HFFc6 (cell line): ENCODE measurements at places on chromosomes 1 and 21.

DNA sequence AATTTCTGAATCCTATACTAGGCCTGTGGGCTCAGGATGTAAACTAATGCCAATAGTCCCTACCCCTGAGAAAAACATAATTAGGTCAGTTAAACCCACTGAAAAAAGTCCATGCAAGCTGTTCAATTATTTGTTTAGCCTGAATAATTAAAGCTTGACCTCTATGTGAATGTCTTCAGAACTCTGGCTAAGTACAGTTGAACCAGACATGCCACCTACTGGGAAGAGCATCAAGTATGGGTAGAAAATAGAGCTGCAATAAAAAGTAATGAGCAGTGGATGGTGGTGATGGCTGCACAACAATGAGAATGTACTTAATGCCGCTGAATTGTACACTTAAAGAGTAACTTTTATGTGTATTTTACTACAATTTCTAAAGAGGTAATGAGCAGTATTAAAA, 23.6 kb upstream of the SLC19A2 start:
- DNase-seq: no peak

DNA sequence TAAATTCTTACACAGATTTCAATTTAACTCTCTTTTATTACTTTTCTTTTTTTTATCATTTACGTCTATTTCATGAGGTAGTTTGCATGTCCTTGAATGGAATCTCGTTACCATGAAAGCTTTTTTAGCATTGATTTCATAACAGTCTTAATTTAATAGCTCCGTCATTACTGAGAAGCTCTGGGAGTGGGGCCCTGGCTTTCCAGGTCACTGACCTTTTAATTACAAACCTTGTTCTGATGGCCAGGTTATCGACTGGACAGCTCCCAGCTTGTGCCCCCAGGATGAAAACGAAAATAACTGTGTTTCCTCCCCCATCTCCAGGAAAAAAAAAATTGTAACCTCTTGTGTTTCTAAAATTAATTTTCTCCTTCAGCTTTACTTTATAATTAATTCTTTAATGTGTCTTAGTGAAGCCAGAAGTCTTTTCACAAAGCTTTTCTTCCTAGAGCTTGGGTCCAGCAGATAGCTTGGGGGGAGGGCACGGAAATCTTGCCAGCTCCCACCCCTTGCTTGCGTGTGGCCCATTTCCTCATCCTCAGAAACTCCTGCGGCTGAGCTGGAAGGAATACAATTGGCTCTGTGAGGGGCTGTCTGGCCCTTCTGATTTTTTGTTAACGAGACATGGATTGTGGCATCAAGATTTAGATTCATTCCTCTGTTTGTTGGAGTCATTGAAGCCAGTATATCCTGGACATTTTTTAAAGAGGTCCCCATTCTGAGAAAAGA, 65.7 kb downstream of the PEX14 start:
- DNase-seq: no peak

GRCh38 chr1:152623203-152623844, 421 bp upstream of the LCE3A start:
- no peak for DNase-seq

GRCh38 chr1:174301295-174302077, 142.2 kb downstream of the RABGAP1L start:
- no peak for DNase-seq

- DNase-seq: no peak
These were observed 26.6 kb upstream of the RGS13 start for GRCh38 chr1:192609110-192610079.

GRCh38 chr1:32536764-32537163, 2.5 kb upstream of the ZBTB8A start:
- no peak for DNase-seq

DNA sequence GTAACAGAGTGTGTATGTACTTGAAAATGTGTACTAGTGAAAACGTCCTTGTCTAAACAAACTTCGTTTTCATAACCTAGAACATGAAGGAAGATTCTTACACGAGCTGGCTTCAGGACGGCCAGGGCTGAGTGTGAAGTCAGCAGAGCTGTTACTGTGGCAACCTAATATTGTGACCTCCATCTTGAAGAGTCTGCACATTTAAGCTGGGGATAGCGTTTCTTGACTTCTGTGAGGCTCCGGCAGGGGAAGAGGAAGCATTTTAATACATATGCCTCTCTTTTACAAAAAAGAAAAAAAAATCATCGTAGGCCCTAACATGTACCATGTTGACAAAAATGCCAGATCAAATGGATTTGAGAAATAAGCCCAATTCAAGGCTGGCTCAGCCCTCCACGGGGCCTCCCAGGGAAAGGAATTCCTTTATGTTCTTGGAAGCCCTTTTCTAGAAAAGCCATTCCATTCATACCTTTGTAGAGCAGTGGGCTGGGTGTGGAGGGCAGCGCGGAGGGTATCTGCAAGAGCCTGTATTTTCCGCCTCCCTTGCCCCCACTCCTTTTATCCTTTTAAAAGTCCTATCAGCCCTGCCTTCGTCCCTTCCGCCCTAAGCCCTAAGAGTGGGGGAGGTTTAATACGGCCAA, 51.1 kb downstream of the SIM2 start:
- no peak for DNase-seq

- DNase-seq: no peak
These were observed 178.8 kb downstream of the SYT2 start for GRCh38 chr1:202531472-202531811.

DNA sequence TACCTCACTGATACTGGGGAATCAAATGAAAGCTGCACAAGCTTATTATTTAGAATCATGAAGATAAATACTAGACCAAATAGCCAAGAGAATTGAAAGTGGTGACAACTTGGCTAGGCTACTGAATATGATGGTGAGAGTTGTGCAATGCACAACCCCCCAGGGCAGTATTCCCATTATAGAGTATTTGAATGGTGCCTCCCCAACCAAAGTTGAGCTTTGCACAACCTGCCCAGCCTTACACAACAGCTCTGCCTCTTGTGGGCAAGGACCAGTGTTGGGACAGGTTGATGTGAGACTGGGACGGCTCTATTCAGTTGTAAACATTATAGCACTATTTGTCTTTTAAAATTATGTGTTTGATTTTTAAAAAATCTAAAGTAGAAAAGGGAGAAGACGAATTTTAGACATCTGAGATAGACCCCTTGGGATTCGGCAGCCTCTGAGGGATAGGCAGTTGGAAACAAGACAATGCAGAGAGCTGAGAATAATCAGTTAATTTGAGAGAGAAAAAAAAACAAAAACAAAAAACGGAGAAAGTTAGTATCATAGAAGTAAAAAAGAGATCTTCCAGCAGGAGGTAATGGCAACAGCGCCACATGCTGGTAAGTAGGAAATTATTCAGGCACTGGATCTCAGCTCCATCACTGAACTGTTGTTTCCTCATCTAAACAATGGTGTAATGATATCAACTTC, 91.0 kb upstream of the KCNA3 start:
- peak; percentile 49 for DNase-seq

- no peak for DNase-seq
These were observed 91.0 kb downstream of the TEX35 start for GRCh38 chr1:178603926-178604325.

- DNase-seq: no peak
These were observed 16.7 kb downstream of the ALX3 start for GRCh38 chr1:110053552-110054428.

DNA sequence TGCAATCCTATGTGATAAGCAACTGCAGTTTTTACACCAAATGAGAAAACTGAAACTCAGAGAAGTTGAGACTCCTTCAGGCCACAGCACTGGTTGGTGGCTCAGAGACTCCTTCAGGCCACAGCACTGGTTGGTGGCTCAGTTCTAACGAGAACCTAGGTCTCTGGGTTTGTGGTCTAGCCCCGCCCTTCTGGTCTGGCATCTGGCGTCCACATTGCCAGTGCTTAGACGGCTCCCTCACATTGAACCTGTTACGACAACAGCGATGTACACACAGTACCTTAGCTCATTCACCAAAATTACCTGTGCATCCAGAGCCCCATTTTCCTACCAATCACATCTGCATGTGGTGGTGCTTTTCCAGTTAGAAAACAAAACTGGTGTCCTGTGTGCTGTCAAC, 66.1 kb downstream of the NID1 start:
- DNase-seq: no peak

DNA sequence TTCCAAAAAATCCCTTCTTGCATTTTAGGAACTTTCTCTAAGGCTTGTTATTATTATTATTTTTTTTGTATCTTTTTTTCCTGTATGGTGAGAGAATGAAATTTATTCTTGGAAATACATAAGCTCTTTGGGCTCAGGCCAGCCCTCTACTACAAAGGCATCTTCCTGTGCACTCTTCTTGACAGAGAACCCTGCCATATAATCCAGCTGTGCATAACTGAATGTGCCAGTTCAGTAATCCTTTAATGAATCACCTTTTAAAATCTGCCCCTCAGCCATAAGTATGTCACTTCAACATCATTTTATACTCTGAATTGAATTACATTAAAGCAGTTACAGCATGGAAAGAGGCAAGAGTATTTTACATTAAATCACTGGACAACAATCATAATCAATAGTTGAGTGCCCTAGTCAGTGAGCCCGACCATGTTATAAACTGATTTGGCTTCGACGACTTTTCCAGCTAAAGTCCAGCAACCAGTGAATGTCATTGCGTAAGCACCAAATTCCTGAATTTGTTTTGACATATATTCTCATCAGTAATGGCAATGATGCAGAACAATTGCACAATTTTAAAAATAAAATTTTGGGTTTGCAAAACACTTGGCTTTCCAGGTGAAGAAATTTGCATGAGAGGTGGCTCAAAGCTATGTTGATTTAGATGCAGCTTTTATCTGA, 59.2 kb upstream of the KCNK2 start:
- DNase-seq: no peak

GRCh38 chr21:25496825-25497482, 110.3 kb downstream of the MRPL39 start:
- peak; percentile 13 for DNase-seq

- DNase-seq: no peak
These were observed 13.9 kb downstream of the IL6R start for GRCh38 chr1:154418923-154419619.

GRCh38 chr1:1020000-1020404, at the start of gene AGRN:
TSS of gene AGRN (plus strand) at chr1:1020120. CDS start at chr1:1020173, 53 bp downstream.
- no peak for DNase-seq

GRCh38 chr1:147409886-147410285, 131.4 kb upstream of the BCL9 start:
- no peak for DNase-seq

- DNase-seq: no peak
These were observed 4.7 kb upstream of the STK40 start for GRCh38 chr1:36390411-36390810.

DNA sequence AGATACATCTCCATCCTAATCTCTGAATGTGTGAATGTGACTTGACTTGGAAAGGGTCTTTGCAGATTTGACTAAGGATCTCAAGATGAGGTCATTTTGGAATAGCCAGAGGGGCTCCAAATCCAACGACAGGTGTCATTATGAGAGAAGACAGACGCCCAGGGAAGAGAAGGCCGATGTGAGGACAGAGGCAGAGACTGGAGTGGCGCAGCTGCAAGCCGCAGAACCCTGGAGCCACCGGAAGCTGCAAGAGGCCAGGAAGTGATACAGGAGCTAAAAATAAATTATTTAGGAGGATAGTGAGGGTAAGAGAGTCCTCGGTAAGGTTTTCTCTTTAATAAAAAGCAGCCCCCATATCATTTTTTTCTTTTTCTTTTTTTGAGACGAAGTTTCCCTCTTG, 9.7 kb upstream of the AADACL4 start:
- no peak for DNase-seq

DNA sequence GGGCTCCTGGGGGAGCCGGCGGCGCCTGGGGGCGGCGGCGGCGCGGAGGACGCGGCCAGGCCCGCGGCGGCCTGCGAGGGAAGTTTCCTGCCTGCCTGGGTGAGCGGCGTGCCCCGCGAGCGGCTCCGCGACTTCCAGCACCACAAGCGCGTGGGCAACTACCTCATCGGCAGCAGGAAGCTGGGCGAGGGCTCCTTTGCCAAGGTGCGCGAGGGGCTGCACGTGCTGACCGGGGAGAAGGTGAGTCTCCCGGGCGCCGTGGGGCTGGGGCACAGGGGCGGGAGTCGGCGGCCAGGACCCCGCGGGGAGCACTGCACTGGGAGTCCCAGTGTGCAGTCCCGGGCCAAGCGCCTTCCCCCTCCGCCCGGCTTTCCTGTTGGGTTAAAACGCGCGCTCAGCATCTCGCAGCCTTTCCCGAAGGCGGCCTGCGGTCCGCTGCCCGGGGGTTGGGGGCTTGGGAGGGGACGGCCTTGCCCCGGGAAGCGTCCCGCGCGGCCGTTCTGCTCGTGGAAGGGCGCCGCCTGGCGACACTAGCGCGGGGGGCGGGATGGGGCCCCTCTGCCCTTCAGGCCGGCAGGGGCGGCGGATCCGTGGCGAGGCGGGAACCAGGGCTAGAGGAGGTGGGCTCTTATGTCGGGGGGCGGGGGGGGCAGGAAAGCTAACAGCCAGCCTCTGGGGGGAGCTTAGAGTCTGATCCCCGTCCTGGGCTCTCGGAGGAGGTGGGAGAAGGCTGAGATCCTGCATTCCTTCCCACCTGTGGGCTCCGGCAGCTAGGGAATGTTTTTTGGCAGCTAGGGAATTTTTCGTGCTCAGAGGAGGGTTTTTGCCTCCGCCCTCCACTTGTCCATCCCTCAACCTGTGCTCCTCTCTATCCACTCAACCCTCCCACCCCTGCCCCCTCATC, 1.1 kb downstream of the HUNK start:
- no peak for DNase-seq

- DNase-seq: no peak
These were observed 3.9 kb upstream of the PRKCZ start for GRCh38 chr1:2046174-2046917.

DNA sequence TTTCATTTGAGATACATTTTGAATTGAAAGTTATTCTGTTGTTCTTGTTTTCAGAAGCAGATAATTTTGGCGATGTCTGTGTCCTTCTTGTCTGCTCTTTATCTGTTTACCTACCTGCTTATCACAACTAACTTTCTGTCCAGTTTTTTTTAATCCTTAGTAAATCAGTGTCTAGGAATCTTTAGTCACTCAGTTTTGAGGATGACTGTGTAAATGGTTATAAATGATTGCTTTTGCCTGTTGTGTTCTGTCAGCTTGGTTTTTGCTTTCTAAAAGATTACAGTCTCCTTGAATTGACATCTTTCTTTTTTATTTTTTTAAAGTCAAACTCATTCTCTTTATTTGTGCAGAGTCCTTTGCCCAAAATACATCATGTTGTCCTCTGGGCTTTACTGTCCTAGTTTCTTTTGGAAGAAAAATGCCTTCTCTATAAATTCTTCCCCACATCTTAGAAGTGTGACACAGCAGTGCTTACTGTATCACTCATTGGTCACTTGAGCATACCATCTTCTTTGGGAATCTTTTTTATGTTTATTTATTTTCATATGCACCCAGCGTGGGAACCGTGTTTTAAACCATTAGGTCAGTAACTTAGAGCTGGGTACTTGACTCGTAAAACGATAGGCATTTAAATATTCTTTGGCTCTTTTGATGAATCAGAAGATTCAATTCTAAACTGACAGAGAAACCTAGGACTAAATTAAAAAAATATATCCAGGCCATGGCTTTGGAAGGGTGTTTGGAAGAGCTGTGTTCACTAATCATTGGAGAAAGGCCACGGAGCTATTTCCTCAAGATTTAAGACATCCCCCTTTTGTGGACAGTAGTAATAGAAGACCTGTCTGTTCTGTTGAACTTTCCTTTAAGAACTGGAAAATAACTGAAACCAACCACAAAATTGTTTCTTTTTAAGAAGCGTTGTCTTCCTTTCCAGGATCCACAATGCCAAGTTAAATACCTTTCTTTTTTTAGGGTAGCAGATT, 20.9 kb downstream of the LAMC1 start:
- DNase-seq: peak; percentile 94
